Testis (tissue), 5 donors: ENCODE measurements at places on chromosomes 7 and 10.
A peak's percentile ranks its signal among the peaks of the same experiment; 100 is the strongest.

- no peak for DNase-seq
These were observed 227.5 kb downstream of the THSD7A start for GRCh38 chr7:11604505-11604904.

- no peak for DNase-seq
These were observed 6.9 kb upstream of the MRPS24 start for GRCh38 chr7:43876241-43876640.

DNA sequence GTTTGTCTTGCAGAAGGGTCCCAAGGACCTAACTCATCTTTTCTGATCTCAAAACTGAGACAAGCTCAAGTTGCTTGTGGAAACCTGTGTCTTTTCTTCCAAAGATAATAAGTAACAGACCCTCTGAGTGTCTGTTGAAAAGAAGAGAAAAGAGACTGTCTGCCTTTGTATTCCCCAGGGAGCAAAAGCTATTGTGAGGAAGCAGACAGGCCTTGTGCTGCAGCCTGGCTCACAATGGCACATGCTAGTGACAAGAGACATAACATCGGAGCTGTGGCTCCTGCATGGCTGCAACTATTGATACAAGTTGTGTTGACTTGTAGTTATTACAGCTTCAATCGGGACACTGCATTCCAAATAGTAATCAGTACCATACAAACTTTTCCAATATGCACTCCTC is 202.9 kb downstream of the DKK1 start:
- DNase-seq, result no peak

- no peak for DNase-seq
These were observed 1.5 kb upstream of the RALA start for GRCh38 chr7:39621784-39622411.

DNA sequence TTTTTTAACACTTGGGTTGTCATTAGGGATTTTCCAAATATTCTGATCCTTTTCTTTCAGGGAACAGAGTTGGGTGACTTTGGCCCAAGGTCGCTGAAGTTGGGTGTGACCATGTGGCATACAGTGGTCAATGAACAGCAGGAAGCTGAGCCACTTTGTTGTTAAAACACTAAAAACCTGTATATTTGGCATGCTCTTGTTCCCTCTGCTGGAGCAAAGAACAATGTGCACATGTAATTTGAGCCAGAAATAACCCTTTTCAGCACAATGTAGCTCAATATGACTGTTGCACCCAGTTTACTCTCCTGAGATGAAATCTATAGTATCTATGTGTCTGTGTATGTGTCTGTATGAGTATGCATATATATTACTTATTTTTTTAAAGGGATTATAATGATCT is 74.9 kb downstream of the ADCYAP1R1 start:
- no peak for DNase-seq

GRCh38 chr7:47347346-47347745 is 234.6 kb downstream of the TNS3 start:
- no peak for DNase-seq

DNA sequence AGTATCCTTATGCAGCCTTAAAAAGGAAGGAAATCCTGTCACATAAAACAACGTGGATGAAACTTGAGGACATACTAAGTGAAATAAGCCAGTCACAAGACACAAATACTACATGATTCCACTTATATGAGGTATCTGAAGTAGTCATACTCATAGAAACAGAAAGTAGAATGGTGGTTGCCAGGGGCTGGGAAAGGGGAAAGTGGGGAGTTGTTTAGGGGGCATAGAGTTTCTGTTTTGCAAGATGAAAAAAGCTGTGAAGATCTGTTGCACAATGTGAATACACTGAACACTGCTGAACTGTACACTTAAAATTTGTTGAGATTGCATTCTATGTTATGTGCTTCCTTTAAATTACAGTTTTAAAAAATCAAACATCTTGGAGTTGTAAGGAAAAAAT is 2.9 kb downstream of the NUP205 start:
- no peak for DNase-seq

- no peak for DNase-seq
These were observed 41.7 kb upstream of the DYNC1I1 start for GRCh38 chr7:95730493-95731280.

DNA sequence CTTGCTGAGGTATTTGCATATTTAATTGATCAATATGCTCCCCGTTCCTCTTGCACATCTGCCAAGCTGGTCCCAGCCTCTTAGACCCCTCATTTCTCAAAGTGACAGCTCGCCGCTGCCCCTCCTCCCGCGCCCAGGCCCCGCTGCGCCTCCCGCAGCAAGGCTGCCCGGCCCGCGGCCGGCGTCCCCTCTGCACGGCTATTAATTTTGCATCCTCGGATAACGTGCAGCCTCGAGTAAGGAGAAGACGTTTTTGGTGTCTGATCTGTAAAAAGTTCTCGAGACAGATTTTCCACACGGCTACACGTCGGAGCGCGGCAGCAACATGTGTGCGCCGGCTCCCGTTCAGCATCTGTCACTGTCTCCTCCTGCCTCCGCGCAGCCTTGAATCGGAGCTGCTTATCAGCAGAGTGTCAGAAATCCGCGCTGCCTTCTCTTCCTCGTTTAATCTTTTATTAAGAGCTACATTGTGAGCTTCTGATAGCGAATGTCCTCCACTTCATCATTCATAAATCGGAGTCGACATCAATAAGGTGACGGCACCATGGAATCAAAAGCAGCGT is 65.3 kb downstream of the EBF3 start:
- peak; percentile 48 for DNase-seq

DNA sequence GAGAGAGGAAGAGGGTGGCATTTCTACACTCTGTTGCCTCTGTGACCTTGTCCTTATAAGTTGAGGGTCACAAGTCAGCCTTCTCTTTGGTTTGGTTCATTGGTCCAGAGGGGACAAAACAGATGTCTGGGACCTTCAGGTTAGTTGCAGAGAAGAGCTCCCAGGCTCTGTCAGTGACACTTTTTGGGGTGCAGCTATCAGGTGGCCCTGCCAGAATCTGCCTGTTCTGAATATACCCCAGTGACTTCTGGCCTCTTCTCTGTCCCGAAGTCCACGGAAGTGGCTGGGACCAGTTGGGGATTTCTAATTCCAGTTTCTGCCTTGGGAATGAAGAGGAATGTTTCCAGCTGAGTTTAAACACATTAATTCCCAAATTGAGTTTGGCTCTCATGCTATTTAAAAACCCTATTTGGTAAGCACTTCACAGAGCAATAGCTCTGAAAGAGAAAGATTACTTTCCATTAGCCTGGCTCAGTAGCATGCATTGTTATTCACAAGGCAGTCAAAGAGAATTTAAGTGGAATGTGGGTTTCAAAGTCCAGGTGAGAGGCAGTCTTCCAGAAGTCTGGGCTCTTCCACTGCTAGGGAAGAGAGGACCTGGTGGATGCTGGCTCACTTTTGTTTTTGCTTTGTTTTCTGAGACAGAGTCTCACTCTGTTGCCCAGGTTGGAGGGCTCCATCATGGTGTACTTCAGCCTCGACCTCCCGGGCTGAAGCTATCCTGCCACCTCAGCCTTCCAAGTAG is 237.8 kb upstream of the GALNT17 start:
- no peak for DNase-seq

GRCh38 chr10:70557086-70557845 is 45.3 kb downstream of the PRF1 start:
- no peak for DNase-seq

DNA sequence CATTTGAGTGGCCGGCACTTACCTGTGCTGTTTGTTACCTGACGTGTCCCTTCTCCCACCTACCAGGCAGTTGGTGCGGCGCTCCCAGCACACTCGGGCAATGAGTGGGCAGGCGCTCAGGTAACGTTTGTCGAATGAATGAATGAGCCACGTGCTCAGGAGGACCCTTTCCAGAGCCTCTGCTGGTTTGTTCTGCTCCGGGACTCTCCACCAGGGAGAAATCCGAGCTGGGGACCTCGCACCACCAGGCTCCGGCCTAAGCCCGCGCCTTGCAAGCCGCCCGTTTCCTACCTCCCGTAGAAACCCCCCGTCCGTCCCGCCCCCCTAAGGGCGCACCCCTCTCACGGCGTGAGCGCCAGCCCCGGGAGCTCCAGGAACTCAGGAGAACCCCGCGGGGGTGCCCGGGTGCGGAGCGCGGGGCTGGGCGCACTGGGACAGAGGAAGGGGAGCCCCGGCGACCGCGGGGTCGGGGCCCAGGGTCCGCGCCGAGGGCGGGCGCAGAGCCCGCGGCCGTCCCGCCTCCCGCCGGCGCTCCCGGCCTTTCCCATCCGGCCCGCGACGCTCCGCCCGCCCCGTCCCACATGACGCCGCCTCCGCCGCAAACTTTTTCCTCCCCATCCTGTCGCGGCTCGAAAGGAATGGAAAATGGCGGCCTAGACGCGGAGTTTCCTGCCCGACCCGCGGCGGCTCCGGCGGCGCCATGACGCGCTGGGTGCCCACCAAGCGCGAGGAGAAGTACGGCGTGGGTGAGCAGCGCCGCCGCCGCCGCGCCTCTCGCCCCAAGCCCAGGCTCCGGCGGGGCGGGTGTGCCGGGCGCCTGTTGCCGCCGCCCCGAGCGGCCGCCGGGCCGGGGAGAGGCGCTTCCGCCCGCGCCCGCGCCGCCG is at the start of gene DOCK1:
TSS of gene DOCK1 (plus strand) at position 611 of the 884 bp plus-strand sequence. CDS start at position 701, 90 bp downstream.
- DNase-seq, result peak; percentile 73

- no peak for DNase-seq
These were observed 3.5 kb downstream of the FOXP2 start for GRCh38 chr7:114418117-114418516.

- no peak for DNase-seq
These were observed 313.3 kb downstream of the ACTR3B start for GRCh38 chr7:153072806-153073205.

- no peak for DNase-seq
These were observed 316.7 kb downstream of the FGFR2 start for GRCh38 chr10:121281576-121281975.

- DNase-seq, result no peak
These were observed 110.7 kb downstream of the SEMA3A start for GRCh38 chr7:84083846-84084245.

- DNase-seq, result no peak
These were observed 88.0 kb downstream of the CTNNA3 start for GRCh38 chr10:67608001-67608400.

GRCh38 chr10:15485027-15485426 is 113.9 kb upstream of the FAM171A1 start:
- DNase-seq, result no peak

GRCh38 chr10:124994573-124995473 is 52.9 kb downstream of the ZRANB1 start:
- peak; percentile 15 for DNase-seq
